RWPE1 (cell line): ENCODE measurements at places on chromosomes 4 and X.

- DNase-seq, result no peak
These were observed 263.8 kb downstream of the INPP4B start for GRCh38 chr4:142582340-142582739.

DNA sequence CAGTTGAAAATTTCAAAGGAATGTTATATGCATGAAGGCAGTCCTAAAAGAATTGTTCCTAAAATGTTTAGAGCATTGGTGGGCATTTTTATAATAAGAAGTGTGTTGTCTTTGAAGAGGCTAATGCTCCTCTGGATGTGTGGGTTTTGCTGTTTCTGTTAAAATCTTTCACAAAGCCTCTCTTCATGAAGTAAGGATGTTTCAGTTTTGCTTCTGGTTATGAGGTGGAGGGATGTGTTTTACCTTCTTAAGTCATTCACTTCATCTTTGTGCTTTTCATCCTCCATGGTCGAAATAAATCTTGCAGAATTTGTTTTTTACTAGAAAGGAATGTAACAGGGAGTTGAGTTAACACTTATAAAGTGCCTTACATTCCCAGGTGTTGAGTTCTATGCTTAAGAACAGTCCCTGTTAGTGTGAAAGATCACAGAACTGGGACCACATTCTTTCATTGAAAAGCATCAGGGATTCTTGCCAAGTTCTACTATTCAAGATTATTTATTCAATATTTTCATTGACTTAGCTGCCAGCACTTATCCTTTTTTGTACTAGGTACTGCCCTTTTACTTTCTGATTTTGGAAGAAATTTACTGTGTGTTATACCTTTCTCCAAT, 21.1 kb downstream of the FHIP1A start:
- DNase-seq, result no peak

DNA sequence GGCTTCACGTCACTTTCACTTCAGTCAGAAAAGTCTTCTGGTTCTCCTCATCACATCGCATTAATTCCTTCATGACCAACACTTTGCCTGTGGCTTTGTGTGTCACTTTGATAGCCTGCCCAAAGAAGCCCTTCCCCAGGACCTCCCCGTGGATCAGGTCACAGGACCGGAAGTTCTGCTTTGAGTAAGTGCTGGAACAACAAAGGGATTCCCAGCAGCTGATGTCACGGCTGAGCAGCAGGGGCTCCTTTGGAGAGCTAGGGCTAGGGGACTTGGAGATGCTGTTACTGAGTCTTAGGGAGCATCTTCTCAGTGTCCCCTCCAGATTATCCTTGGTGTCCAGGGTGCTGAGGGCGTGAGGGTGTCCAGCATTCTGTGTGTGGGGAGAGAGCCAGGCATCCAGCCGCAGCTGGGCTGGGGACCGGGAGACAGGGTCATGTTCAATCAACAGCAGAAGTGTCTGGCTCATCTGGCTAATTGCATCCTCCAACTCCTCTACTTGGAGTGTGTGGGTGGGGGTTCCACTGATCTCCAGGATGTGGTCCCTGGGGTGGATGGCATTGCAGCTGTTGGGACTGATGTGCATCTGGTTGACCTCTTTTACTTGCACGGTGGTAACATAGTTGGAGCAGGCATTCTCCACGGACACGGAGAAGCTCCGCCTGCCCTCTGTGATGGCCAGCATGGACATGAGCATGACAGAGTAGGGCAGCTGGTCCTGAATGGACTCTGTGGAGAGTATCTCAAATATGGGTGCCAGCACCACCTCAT, 39.2 kb upstream of the ARHGAP6 start:
- DNase-seq, result no peak

- peak; percentile 50 for DNase-seq
These were observed 723 bp downstream of the DHX15 start for GRCh38 chr4:24583451-24584210.

GRCh38 chr4:124067046-124067445, 645.5 kb downstream of the ANKRD50 start:
- no peak for DNase-seq

DNA sequence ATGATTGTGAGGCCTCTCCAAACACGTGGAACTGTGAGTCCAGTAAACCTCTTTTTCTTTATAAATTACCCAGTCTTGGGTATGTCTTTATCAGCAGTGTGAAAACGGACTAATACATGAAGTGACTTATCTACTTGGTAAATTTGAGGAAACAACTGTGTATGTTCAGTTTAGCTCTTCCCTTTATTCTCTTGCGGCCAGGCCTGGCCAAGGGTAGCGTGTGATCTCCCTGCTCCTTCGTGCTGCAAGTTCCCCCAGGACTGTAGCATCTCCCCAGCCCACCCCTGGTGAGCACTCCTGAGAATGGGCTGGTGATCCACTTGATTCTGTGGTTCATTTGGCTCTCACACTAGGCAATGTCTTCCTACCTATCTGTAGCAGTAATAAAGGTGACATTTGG, 53.2 kb upstream of the CHRNA9 start:
- no peak for DNase-seq

- no peak for DNase-seq
These were observed 8.5 kb downstream of the COL25A1 start for GRCh38 chr4:109294006-109294405.

DNA sequence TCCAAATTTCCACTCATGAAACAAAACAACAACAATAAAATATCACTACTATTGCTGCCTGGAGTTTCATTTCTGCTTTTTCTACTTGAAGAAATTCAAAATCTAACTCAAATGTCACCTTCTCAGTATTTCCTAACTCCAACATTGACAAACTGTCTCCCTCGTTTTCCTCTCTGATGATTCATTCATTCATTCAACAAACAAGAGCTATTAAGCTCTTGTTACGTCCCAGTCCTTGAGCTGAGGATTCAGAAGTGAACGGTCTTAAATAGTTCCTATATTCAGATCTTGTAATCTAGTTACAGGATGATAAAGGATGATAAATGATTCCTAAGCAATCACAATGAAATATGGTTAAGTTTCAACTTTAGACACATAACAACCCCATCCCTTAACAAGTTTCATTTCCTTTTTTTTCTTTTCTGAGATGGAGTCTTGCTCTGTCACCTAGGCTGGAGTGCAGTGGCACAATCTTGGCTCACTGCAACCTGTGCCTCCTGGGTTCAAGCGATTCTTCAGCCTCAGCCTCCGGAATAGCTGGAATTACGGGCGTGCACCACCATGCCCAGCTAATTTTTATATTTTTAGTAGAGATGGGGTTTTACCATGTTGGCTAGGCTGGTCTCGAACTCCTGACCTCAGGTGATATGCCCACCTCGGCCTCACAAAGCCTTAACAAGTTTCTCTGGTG, 1.7 kb downstream of the SLC9B2 start:
- no peak for DNase-seq
